T follicular helper cell (primary cell): ENCODE measurements at places on chromosomes 2 and 18.

- no peak for DNase-seq
Measured at GRCh38 chr2:185161701-185162100, 563.4 kb downstream of the ZNF804A start.

- no peak for DNase-seq
Measured at GRCh38 chr18:39589496-39589895, 2023.9 kb upstream of the CELF4 start.

- DNase-seq, result no peak
Measured at GRCh38 chr18:805755-806110, 6.3 kb downstream of the YES1 start.

- DNase-seq, result no peak
Measured at GRCh38 chr2:110120171-110121051, 4.8 kb upstream of the MALL start.

DNA sequence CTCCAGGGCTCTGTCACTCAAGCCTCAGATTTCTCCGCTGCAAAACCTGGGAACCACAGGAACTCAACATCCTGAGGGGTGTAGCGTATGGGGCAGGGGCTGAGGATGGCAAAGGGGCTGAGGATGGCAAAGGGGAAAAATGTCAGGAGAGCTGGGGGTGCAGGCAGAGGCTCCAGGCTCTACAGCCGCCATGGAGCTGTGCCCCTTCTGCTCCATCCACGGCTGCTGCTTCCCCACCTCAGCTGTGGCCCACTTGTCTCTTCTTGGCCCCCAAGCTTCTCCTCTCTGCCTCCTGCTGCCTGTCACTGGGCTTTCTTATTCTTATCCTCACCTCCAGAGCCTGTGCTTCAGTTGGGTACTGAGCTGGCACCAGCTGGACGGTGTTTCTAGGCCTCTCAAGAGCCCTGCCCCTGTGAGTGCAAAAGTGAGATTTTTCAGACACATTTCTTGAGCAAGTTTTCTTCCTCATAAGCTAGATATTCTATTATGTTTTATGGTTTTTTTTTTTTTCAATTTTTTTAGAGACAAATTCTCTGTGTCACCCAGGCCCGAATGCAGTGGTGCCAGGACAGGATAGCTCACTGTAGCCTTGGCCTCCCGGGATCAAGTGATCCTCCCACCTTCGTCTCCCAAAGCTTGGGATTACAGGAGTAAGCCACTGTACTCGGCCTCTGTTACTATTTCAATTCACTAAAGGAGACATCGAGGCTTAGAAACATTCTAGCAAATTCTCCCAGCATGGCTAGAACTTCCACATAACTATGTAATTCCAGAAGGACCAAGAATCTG is 49.0 kb downstream of the MARCO start:
- DNase-seq, result no peak

GRCh38 chr2:196113061-196113974 is 44.7 kb upstream of the DNAH7 start:
- no peak for DNase-seq

DNA sequence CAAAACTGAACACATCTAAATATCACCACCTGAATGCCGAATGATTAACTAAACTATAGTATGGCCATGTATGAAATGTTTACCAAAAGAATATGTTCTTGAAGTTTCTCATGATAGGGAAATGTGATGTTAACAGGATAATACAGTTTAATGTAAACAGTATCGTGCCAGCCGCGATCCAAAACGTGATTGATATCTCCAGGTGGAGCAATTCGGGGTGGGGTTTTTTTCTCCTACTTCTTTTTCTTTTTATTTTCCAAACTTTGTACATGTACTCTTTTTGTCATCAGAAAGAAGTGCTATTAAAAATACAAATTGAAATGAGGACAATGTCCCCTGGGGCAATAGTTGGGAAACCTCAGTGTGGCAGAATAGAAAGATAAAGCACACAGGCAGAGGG is 4.0 kb upstream of the BIN1 start:
- no peak for DNase-seq

DNA sequence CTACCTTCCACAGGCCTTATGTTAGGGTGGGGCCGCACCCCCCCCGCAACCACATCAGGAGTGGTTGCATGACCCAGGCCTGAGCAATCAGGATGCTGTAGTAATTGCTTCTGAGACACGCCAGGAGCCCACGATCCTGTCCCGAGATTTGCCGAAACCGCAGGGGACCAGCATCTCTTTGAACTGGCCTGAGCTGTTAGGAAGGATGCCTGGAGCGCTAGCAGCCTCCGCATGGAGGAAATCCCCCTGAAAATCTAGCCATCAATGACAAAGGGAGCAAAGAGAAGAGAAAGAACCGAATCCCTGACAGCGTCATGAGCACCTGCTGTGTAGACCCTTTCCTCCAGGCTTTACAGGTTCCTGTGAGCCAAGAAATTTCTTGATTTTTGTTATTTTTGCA is 8.7 kb upstream of the TEX44 start:
- no peak for DNase-seq

GRCh38 chr2:183222751-183223150 is 98.5 kb downstream of the NUP35 start:
- no peak for DNase-seq

GRCh38 chr2:65700004-65700651 is 267.7 kb upstream of the SPRED2 start:
- DNase-seq, result no peak
